RPMI7951 (cell line): ENCODE measurements at places on chromosomes 1 and 21.

- DNase-seq = no peak
These were observed 1.4 kb downstream of the GPR161 start for GRCh38 chr1:168135116-168135920.

DNA sequence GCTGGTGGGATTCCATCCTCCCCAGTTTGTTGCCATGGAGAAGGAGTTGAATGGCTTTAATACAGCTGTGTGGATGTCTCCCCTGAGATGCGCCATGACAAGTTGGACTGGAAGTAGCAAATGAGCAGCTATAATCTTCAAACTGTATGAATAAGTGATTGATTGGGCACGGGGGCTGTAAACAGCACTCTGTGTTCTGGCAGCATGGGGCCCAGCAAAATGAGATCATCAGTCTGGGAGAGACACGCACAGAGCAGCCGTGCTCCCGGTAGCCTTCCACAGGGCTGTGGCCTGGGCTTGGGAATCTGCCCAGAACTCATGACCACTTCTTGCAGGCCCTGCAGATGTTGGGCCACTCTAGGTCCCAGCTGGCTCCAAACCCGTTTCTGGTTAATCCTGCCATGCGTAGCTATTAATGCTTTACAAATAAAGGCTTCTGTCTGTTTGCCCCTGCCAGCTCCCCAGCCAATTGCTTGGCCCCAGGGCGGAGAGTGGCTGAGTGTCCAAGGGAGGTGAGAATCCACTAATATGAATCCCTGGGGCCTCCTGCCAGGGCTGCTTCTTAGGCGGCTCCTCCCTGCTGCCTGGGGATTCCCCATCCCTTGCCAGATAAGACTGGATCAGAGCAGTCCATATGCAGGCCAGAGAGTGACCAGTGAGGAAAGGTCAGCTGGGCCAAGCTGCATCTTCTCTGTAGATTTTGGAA lies 642.9 kb downstream of the AJAP1 start:
- peak; percentile 8 for DNase-seq

- no peak for DNase-seq
These were observed 5.7 kb downstream of the THEMIS2 start for GRCh38 chr1:27878039-27878438.

DNA sequence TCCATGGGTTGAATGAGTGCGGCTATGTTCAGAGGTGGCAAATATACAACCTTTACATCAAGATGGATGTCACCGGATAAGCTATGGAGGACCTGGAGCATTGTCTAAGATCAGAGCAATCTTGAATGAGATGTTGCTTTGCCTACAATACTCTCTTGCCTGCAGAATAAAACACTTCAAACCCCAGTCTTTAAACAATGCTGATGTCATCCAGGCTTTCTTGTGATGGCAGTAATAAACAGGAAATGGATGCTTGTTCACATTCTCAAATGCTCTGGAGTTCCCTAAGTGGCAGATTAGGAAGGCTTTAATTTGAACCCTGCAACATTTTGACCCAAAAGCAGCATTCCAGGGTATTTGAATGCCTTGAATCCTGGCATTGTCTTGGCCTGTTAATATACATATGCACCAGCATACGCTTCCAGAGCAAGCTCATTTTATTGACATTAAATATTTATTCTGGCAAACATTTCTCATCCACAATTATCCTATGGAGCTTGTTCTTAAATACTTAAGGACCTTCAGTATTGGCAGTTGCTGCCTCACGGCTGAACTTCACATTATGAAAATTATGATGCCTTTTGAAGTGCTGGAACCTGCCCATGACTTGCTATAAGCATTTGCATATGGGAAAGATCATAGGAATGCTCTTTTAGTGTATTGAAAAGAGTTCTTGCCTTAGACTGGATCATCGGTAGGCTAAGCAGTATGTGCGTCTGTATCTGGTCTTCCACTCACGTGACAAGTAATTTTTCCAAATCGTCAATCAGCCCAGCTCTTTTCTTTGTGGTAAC lies 422.7 kb downstream of the SIPA1L2 start:
- DNase-seq = no peak

- DNase-seq = no peak
These were observed 27.2 kb upstream of the KIF21B start for GRCh38 chr1:201050515-201051277.

GRCh38 chr1:17274186-17275170 lies 25.6 kb downstream of the PADI3 start:
- DNase-seq = peak; percentile 80

- no peak for DNase-seq
These were observed 573.1 kb downstream of the USP25 start for GRCh38 chr21:16302851-16303282.

DNA sequence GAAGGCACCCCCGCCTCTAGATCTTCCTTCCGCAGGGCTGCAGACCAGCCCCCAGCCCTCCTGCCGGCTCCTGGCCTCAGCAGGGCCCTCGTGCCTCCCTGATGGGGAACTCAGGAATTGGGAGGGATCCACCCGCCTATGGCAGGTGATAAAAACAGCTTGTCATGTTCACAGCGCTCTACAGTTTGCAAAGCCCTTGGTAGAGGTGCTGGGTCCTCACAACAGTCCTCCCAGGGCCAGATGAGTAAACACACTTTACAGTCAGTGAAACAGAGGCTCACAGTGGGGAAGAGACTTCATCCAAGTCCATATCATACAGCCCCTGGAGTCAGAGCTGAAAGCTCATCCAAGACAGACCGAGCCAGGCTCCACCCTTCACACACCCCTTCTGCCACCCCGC lies 97.0 kb upstream of the IFFO2 start:
- DNase-seq = no peak

GRCh38 chr1:105544475-105544874 lies 1512.0 kb upstream of the PRMT6 start:
- no peak for DNase-seq

DNA sequence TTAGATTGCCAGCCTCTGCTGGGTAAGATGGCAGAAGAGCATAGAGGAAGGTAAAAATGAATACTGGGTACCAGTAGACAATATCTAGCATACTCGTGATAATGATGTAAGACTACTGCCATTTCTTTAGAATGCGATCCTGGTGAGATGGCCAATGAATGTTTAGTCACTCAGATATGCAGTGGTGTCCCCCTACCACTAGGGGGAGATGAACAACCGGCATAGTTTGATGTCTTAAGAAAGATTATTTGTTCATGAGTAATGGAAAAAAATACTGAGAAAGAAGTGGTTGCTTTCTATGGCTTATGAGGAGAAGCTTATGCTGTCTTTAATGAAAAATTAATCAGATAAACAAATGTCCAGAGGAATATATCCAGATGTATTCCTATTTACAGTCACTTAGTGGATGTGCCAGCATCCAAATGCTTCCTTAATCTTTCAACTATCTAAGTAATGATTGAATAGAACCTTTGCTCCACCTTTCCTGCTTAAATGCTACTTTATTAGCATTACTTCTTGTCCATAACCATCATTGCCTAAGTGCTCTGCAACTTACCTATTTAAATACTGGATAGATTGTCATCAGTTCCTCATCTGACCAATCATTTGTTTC lies 256.6 kb downstream of the ST6GALNAC3 start:
- DNase-seq = peak; percentile 57

- DNase-seq = peak; percentile 68
These were observed 4.1 kb downstream of the ZC3H12A start for GRCh38 chr1:37478451-37478881.
